Stimulated activated CD8-positive, alpha-beta memory T cell treated with anti-CD3 and anti-CD28 coated beads, Interleukin-7, amount 100 ng/mL, for 1 hour (primary cell): ENCODE measurements at places on chromosomes 1 and 21.

GRCh38 chr1:228541725-228542124, 54.5 kb downstream of the RNF187 start:
- DNase-seq = no peak

DNA sequence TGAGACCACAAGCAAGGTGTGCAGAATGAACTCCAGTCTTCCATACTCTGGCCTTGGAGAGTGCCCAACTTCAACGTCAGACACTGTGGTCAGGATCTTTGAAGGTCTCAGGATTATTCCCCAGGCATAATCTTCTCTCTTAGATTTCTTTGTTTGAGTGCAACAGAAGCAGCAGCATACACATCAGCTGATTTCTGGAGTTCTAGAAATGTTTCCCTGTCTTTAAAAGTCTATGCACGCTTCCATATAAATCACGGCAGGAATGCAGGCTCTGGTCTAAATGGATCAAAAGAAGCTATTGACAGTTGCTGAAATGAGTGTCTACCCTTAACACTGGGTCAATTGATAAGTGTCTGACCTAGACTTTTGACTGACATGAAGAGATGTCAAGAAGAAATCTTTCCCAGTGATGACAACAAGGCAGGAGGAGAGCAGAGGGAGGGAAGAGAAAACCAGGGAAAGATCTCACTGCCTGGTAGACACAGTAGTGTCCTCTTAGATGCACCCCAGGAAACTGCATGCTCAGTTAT, 279.7 kb downstream of the SPATA17 start:
- no peak for DNase-seq

DNA sequence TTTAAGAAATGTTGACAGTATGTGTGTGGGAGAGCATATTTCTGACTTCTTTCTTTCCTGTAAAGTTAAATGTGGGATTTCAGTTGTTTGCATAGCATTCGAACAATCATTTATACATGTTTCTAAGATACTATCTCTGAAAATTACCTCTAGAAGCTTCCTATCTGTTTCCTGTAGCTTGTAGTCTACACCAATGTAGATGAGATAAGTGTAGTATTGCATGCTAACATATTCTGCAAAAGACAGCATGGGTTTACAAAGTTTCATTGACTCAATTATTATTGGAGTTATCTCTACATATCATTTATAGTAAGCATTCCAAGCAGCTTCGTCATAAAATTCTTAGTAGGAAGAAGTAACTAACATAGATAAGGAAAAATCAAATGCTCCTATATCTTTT, 98.9 kb upstream of the DPYD start:
- no peak for DNase-seq

GRCh38 chr1:111873460-111874030, 115.9 kb downstream of the KCND3 start:
- no peak for DNase-seq

DNA sequence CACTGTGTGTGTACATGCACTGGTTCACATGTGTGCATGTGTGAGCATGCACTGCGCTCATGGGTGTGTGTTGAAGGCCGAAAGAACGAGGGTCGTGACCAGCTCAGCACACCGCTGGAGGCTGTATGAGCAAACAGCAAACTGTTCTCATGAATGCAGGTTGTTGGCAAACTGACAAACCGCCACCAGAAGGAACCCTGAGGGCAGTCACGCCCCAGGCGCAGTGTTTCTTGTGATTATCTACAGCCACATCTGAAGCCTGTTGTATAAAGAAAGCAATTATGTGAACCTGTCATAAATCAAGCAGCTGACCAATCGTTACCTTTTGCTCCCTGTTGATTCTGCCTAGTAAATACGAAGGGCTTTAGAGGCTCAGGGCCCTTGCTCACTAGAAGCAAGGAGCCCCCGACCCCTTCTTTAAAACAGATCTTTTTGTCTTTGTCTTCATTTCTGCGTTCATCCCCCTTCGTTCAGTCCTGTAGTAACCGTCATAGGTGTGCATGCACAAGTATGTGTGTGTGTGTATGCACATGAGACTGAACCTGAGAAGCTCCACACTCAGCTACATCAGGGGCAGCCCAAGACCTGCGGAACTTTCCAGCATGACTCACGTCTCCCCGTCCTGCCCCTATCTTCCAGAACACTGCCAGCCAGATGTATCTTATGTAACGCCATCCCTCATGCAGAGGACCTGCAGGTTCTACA, 16.8 kb upstream of the RIPK4 start:
- DNase-seq = no peak

DNA sequence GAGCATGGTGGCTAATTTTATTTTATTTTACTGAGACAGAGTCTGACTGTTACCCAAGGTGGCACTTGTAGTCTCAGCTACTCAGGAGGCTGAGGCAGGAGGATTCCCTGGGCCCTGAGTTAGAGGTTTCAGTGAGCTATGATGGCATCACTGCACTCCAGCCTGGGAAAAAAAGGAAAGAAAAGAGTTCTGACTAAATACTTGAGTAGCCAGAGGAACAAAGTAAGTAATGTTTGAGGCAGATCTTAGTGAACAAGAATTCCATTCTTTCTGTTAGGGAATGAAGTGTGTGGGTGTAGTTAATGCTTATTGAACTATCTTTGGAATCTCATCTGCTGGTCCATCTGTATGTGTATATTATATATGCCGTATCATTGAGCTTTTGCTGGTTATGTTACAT, 13.1 kb upstream of the EVI5 start:
- no peak for DNase-seq

GRCh38 chr1:61973100-61973837, 221.4 kb upstream of the L1TD1 start:
- DNase-seq = no peak
